Amniotic epithelial cell (primary cell): ENCODE measurements at places on chromosomes 7 and 10.
A peak's percentile ranks its signal among the peaks of the same experiment; 100 is the strongest.

DNA sequence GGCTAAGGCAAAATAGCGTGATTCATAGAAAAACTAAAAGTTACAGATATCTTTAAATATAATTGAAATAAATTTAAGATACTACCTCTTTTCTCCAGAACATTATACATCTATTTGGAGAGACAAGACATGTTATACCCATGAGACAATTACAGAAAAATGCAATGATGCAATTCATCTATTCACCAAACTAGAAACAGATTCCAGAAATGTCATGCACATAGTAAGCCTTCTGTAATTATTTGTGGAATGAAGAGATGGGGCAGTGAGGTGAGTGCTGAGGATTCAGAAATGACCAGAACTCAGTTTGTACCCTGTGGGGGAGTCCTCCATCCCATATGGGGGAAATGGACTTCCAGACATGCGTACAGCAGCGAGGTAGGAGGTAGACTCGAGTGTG is 99.4 kb downstream of the MKX start:
- DNase-seq, result no peak

DNA sequence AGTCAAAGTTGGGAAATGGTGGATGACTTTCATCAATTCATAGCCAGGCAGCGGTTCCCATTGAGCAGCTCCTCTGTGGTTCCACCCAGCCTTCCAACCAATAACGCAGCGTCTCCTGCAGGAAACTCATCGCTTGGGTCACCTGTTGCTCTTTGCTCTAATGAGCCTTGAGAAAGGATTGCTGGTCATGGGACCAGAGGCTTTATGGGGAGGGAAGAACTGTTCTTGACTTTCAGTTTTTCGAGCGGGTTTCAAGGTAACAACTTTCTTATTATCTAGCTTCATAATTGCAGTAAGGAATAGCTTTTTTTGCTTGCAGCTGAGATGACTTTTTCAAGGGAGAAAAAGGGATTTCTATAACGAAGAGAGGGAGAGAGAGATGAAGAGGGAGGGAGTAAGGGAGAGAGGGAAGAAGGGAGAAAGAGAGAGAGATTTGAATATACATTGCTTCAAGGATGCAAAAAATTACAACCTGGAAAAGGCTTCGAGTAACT is 405 bp upstream of the ENTPD1 start:
- no peak for DNase-seq

DNA sequence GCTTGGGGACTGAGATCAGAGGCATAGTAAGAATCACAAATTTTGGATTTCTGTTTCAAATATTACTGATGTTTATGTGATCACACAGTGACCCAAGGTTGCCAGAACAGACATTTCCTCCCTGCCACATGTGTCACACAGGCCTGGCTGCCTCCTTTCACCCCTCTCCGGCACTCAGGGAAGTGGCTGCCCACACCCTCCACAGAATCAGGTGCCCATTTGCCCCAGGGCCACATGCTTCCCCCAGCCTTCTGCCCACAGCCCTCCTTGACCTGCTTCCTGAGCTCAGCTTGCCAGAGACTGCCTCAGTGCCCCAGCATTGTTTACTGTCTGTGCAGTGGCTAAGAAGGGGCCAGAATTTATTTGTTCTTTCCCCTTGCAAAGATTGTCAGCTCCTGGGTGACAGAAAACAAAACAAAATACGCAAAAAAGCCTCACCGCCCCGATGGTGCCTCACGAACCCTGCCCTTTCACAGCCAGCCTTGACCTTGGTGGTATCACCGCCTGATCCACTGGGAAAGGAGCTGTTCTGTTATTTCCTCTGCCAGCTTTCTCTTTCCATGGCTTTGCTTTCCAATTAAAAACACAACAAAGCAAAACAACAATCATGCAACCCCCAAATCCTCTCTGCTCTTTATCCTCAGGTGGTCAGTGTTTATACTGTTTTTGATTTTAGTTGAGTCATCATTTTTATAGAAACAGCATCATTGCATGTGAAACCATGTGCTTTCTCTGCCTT is 52.8 kb downstream of the CHN2 start:
- no peak for DNase-seq

DNA sequence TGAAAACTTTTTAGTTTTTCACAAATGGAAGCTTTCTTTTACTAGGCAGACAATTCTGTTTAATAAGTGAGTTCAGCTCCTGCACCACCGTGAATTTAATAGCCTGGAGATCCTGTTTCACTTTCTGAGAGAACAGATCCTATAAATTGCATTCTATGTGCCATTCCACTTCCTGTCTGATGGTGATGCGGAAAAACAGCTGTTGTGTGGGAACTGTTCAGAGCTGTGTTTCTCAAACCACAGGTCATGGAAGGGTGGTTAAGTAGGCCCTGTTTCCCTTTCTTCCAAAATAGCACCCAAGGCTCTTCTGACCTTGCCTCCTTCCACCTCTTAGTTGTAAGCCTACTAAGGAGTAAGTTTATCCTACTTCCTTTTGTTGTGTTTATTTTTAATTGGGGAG is 97.2 kb upstream of the DKK1 start:
- DNase-seq, result peak; percentile 61

- peak; percentile 42 for DNase-seq
Measured at GRCh38 chr10:16809074-16809718, 8.0 kb downstream of the RSU1 start.

DNA sequence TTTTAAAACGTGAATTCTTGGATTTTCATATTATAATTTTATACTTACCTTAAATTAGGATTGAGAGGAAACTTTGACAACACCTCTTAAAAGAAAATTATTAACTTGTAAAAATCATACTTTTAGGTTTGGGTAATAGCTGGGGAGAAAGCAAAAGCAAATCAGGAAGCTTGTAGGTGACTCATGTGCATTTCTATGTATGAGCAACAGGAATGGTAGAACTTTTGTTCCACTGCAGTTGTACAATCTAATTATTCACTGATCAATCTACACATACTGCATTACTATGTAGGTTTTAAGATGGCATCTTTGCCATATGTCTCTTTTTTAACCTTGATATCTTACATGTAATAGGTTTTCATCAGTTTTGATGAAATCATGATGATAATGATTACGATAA is 223.2 kb downstream of the PRKG1 start:
- DNase-seq, result peak; percentile 18

DNA sequence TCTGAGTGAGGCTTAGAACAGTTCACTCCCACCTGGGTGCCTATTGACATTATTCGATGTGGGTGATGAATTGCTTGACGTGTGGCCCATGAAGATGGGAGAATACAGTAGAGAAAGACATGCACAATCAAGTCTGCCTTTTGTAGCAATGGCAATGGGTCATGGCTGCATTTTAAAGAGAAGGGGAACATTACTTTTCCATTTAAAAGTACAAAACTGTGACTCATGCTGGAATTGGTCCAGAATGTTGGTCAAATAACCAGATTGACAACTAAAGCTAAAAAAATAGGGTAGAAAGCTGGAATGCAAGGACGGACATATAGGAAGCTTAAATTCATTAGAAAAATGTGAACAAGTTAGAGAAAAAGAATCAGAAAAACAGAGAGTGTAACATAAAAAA is 104.1 kb upstream of the SLC25A13 start:
- peak; percentile 7 for DNase-seq

GRCh38 chr7:151003572-151003971 is 12.8 kb downstream of the NOS3 start:
- DNase-seq, result no peak

DNA sequence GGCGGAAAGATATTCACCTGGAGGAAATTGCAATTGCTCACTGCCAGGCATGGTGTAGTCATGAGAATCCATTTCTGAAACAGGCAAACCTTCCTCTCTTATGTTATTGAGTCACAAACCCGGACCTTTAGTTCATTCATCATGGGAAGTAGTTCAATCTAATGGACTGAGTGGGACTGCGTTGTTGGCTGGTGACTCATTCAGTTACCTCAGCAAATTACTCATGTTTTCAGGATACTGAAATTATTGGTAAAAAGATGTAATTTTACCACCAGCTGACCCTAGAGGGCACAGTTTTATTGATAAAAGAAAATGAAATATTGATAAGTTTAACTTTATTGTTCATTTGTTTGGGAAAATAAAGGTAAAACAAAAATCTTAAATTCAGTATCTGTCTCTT is 1194.4 kb upstream of the SORCS1 start:
- DNase-seq, result peak; percentile 95

DNA sequence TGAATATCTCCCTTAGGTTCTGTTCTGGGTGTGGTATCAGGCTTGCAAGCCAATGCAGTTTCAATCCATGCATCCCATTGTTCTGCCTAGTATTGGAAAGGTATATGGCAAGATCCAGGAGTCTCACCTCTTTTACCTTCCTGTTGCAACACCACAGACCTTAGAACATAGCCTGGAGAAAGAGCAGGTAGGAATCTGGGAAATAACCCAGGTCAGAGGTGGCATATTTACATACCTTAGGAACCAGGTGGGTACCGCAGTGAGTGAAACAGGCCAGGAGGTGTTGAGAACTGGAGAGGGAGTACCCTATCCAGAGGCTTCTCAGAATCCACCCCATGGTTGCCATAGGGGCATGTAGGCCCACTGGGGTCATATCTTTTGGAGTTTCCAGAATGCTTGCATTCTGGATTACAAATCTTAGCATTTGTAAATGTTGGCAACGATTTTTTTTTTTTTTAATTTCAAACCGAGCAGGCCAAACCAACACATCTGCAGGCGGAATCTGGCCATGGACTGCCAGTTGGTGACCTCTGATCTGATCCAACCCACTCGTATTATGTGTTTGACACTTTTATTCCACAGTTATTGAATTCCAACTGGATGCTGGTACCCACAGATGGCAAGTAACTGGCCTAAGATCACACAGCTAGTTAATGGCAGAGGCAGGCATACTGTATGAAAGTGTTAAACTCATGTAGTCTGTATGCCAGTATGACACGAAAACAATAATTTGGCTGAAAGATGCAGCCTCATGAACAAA is 180.3 kb upstream of the TCF7L2 start:
- no peak for DNase-seq

DNA sequence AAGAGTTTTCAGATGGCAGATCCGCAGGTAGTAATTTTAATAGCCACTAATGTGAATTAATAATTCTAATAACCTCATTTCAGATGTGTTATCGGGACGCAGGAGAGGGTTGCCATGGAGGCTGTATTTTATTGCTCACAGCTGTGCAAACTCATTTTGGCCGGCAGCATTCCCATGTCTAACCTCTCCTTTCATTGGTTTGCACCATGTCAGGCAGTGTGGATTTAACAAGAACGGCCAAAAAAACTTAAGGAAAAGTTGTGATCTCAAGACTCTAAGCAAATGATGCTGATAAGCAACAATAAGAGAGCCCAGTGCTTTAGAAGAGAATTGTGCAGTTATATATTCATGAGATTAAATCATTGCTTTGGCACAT is 88.7 kb upstream of the NRP1 start:
- DNase-seq, result no peak

DNA sequence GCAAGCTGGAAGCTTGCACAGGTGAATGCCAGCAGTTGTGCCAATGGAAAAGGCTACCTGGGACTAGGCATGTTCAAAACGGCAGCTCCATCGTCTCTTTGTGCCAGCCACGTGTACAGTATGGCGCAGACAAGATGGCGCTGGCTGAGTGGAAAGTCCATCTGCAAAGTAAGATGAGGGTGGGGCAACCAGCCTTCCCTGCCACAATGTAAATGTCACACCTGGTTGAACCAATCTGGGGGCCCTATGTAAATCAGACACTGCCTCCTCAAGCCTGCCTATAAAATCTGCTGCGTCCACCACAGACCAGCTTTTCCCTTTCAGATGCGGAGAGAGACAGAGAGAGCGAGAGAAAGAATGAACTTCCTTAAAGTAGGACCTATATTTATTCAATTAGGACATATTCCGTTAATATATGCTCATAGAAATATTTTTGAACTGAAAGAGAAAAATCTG is 18.5 kb upstream of the C7orf33 start:
- no peak for DNase-seq

- no peak for DNase-seq
Measured at GRCh38 chr10:48463318-48464003, 141.4 kb downstream of the ARHGAP22 start.
